CD4-positive, alpha-beta T cell treated with Interleukin-15 for 1 hour (primary cell): ENCODE measurements at places on chromosomes 2 and 18.
A peak's percentile ranks its signal among the peaks of the same experiment; 100 is the strongest.

DNA sequence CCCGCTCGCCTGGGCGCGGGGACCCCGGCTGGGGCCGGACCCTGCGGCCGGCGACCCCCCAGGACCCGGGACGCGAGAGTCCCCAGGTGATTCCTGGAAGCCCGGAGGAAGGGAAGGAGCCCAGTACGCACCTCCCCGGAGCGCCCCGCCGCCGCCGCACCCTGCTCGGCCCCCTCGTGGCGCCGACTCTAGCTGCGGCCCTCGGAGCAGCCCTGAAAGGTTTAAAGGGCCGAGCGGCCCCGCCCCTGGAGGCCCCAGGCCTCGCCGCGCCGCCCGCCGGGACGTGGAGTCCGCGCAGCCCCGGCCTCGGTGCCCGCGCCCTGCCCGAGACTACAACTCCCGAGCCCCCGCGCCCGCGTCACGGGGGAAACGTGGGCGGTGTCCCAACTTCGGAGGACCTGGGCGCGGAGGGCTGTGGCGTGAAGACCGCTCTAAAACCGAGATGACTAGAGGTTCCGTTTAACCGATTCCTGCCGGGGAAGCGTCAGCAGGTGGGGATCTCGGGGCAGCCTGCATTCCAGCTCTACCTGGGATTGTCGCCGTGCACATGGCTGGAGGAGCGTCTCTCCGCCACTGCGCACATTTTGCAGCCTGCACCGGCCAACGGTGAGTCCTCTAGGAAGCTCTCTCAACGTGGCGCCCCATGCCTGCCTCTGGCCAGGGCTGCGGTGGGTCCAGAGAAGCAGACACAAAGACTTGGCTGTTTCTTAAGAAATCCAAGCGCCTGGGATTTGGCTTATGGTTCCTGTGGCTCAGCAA is at the start of gene TMEM150A:
Gene TMEM150A, minus strand, starts transcription at position 223 of the 759 bp plus-strand sequence. CDS start 750 bp downstream, outside the sequence.
- DNase-seq, result peak; percentile 89

DNA sequence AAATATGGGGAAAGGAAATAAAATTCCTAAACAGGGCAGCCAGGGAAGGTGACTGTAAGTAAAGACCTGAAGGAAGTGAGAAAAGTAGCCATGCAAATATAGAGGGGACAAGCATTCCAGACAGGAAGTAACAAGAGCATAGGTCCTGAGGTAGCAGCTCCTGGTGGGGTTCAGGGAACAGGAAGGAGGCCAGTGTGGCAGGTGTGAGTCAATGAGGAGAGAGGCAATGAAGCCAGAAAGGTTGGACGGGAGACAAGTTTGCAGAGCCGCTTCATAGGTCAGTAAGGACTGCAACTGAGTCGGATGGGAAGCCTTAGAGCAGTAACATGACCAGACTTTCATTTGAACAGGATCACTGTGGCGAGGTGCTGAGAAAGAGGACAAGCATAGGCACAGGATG is 150.9 kb downstream of the METTL4 start:
- no peak for DNase-seq

DNA sequence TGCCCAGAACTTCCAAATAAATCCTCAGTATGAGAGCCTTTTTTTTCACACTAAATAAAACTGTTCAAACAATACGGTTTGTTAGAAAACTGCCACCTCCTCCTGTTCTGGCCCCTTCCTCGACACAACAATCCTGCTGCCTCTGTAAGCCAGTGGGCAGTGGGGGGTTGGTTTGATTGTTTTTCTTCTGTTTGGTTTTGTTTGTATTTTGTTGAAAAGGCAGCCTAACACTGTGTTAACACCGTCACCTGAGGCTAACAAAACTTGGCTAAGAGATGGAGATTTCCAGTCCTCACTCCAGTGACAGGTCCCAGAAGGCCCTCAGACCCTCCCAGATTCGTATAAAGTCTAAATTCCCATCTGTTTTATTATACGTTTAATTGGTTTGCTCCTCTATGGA is 402.1 kb downstream of the ZNF521 start:
- DNase-seq, result no peak

GRCh38 chr18:70469916-70470315 is 181.1 kb downstream of the SOCS6 start:
- no peak for DNase-seq

DNA sequence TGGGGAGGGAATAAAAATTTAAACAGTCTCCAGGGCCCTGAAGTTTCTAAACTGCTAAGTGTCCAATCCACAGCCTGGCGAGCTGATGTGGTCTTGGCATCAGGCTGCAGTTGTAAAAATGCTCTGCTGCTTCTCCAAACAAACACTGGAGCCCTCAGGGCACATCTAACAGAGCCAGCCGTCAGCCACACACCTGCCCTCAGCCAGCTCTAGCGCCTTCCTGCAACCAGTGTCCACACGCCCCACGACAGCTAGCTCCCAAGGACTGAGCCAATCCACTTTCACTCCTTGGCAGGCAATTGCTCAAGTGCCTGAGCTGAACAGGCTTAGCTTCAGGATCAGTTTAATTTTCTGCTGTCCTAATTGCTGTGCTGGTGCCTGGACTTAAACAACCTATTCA is 446.4 kb upstream of the RAB12 start:
- no peak for DNase-seq

- no peak for DNase-seq
Measured at GRCh38 chr2:1588051-1588977, 156.0 kb downstream of the PXDN start.

- DNase-seq, result no peak
Measured at GRCh38 chr18:54149078-54149697, 75.3 kb downstream of the MBD2 start.

DNA sequence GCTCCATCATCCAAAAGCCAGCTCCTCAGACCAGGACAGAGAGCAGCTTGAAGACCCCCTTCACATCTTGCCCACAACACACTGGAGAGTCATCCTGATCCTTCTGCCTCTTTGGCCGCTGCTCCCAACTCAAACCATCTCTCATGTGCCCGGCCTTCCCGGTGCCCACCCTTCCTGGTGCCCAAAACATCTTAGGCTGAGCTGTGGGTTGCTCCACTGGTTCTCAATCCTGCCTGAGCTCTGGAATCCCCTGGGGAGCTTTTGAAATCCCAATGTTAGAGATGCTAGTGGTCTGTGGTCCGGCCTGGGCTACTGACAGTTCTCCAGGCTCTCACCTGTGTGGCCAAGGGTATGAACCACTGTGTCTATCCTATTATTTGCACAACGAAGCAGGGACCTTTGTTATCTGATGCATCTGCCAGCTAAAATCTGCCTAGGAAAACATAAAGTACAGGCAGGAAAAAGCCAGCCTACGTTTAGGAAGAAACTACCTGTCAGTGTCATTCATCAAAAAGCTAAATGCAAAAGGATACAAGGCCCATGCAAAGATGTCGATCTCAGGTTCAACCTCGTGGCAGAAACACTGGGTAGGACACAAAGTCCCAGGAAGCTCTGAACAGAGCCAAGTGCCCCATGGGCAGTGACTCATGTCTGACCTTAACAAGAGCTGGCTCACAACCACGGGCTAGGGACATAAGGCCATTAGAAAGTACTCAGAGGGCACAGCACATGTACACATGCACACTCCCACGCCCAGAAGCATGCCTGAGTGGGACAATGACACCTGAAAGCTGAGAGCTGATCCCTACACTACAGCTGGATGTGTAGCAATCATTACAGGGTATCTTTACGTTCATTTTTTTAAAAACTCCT is 30.8 kb downstream of the TBC1D8 start:
- DNase-seq, result no peak

DNA sequence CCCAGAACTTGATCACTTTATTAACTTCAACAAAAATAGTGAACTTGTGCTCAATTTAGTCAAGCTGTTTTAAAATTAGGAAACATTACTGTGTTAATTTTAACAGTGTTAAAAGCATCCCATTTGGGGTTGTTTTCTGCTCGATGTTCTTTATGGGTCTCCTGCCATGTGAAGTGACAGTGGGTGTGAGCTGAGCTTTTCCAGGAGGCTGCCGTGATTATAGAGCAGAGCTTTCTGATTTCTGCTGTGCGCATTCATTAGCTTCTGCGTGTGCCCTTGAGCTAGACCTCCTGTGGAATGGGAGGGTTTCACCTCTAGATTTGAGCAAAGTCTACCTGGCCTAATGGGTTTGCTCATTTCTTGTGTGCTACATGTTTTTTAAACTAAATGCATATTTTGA is 121.5 kb downstream of the WDSUB1 start:
- no peak for DNase-seq

DNA sequence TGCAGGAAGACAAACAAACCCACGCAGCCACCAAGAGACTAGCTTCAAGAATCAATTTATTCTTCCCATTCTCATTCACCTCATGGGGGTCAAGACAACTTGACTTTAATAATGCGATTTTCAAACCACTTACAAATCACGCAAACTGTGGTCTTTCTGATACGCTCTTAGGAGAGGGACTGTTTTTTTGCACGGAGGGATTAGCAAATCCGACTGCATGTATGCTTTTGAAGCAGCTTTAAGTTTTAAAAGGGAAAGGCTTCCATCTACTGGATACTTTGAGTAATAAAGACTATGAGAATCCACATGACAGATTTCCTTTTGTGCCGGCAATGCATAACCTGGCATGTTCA is 322.9 kb upstream of the KCNJ3 start:
- DNase-seq, result no peak
